Activated naive CD8-positive, alpha-beta T cell treated with anti-CD3 and anti-CD28 coated beads for 36 hours (primary cell): ENCODE measurements at places on chromosomes 12 and 14. TPM values are rescaled to one million over a fixed set of nuclear protein-coding genes. Genes with fewer than 3 reads are reported as not detected.

Gene KERA
- total RNA-seq = not detected

Gene CLEC4A
- 0.28 TPM for total RNA-seq

Gene GNB3
- total RNA-seq = 0.10 TPM

Gene CCDC196
- not detected for total RNA-seq

Gene AQP2
- not detected for total RNA-seq

Gene OTOGL
- not detected for total RNA-seq

Gene SYT1
- not detected for total RNA-seq

Gene GCN1
- 146 TPM for total RNA-seq

Gene DNM1L
- total RNA-seq = 60.4 TPM

Gene SLC38A4
- total RNA-seq = not detected

Gene CEBPE
- total RNA-seq = 0.68 TPM

Gene NKX2-1
- total RNA-seq = not detected

- no peak for DNase-seq
These were observed 8.7 kb upstream of the EML1 start for GRCh38 chr14:99784508-99784907.

GRCh38 chr14:69204753-69205152, 13.5 kb downstream of the EXD2 start:
- no peak for DNase-seq

DNA sequence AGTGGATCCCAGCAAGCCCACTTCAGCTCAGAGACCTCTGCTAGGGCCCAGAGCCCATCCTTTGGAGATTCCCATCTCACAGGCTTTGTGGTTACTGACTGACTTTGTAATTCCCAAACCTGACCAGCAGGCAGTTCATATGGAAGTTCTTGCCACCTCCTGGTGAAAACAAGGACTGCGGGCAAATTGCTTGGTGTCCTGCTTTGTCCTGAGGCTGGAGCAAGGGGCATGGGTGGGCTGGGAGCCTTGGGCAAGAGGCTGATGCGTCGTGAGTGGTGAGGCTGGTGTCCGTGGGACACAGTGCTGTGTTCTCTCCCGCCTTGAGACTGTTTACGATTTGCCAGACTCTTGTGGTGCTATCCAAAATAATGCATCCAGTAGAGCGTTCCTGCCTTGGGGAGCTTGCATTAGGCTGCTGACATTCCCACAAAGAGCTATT, 91.0 kb downstream of the LRRC74A start:
- no peak for DNase-seq

DNA sequence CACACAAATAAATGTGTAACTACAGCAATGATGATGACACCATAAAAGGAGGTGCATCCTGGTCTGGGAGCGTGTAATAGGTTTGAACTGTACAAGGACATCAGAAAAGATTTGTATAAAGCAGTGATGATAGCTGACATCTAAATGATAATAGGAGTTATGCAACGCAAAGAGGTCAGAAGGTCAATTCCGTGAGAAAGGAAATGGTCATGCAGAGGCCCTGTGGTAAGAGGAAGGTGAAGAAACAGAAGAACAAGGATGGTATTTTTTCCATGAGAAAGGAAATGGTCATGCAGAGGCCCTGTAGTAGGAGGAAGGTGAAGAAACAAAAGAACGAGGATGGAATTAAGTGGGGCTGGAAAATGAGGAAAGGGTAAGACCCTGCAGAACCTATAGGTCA, 106.7 kb upstream of the TMPO start:
- DNase-seq = no peak

DNA sequence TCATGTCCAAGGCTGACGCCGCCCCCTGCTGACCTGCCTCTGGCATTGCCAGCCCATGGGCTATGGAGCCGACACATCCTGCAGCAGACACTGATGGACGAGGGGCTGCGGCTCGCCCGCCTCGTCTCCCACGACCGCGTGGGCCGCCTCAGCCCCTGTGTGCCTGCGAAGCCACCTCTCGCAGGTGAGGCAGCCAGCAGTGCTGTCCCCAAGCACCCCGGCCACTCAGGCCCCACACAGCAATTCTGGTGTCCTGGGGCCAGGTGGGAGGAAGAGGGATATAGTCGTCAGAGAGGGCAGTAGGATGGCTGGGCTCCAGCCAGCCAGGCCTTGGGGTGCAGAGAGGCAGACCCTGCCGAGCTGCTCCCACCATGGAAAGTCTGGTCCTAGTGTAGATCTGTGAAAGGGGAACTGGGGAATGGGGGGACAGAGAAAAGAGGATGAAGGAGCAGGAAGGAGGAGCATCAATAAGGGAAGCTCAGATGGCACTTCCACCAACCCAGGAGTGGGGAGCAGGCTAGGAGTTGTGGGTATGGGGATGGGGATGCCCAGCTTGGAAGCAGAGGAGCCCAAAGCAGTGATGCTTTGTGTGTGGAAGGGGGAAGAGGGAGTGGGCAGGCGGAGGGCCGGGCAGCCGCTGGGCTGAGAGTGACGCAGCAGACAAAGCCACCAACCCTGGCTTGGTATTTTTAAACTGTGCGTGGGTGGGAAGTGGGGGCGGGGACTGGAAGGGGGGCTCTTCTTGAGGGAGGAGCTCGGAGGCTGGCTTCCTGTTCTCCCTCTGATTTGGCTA, 4.7 kb downstream of the NAB2 start:
- peak; percentile 73 for DNase-seq

GRCh38 chr14:78359581-78359980, 189.4 kb downstream of the NRXN3 start:
- DNase-seq = no peak

- DNase-seq = peak; percentile 89
These were observed 742 bp downstream of the SPSB2 start for GRCh38 chr12:6872073-6873048.

DNA sequence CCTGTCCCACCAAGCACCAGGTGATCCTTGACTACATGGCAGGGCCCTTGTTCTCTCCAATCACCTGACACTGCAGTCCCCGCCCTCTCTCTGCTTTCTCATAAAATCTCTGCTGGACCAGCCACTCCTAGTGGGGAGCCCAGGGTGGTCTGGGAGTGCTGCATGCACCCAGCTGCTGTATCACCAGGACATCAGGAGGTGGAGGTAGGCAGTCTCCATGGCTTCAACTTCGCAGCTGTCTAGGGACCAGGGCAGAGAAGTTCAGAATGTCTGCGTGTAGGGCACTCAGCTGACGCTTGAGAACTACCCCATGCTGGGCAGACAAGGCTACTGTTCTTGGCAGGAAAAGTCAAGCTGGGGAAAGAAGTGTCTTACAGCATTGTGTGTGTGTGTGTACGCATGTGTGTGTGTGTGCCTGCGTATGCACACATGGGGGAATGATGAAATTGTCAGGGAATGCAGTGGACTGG, 2.6 kb downstream of the WSCD2 start:
- no peak for DNase-seq

DNA sequence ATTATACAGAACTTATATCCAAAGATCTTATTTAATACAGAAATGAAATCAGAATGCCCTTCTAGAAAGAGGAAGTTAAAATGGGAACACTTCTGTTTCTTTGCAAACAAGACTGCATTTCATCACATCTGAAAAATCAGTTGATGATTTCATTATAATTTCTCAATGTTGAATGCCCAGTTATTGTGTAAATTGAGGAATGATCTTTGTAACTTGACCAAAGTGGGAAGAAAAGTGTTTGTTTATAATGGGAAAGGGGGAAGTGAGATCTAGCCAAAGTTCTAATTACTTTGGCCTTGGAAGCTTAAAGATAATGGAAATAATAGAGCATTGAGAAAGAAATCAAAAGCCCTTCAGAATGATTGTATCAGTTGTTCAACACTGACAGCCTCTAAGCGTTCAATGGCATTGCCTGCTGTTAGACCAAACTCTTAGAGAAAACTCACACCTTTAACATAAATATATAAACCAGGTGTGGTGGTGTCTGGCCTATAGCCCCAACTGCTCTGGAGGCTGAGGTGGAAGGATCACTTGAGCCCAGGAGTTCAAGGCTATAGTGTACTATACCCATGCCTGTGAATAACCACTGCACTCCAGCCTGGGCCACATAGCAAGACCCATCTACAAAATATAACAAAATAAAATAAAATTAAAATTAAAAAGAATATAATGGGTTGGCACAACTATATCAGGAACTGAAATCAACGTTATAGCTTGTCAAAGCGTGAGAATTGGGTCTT, 9.9 kb upstream of the LYZ start:
- no peak for DNase-seq

DNA sequence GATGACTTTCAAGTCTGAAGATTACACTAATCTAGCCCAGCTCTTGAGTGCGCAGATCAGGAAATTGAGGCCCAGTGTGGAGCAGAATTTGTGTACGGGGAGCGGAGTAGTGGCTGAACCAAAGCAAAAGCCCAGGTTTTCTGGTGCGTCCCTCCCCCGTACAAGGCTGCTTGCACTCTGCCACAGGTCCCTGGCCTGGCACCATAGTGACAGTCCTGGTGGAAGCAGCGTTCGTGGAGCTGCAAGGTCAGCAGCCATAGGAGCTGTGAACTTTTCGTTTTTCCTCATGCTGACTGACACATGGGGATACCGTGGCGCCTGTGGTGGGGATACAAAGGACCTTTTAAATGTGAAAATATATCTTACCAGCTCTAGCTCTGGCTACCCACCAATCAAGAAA, 1.7 kb downstream of the EVL start:
- DNase-seq = no peak

DNA sequence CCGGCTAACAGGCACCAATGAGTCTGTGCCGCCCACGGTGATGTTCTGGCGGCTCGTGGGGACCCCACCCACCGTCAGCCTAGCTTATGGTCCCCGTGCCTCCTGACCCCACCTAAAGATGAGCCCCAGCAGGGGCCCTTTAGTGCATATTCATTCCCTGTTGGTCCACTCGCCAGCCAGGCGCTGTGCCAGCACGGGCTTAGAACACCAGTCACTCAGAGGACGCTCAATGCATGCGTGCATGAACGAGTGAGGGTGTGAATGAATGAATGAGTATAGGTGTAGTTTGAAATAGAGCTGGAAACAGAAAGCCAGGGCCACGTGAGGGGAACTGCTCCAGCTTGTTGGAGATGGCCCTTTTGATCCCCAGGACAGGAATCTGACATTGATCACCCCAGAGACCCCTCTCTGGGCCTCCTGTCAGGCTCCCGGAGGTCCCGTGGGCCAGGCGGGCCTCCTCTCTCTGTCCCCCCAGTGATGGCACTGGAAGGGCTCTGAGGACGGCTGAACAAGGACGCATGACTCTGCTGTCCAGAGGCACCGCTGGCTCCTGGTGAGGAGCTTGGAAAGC, 193.9 kb upstream of the C14orf180 start:
- no peak for DNase-seq

- no peak for DNase-seq
These were observed 49.2 kb downstream of the SUSD6 start for GRCh38 chr14:69660344-69661193.

DNA sequence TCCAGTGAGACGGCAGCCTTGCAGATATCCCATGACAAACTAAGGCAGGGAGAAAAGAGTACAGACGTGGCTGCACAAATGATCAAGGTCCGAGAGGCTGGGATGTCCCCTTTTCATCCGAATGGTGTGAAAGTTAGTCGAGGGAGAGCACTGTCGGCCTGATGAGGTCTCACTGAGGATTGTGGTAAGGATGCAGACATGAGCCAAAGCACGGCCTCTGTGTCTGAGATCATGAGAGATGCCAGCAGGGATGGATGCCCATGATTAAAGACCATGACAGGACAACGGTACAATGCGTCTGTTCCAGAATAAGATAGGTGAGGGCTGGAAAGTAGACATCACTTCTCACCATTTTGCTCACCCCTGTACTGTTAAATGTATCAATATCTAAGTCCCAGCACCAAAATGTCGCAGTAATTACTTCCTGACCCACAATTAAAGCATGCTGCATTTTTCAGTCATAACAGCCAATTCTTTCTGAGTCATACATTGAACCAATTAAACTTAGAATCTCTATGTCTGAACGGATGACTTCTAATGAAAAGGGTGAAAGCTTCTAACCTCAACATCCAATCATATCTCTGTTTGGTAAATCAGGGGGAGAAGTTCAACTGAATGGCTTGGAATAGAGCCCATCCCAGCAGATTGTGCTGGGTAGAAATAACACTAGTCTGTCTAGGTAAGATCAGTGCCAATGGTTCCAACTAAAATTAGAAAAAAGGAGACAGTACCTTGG, 249.6 kb upstream of the SOX5 start:
- DNase-seq = no peak

GRCh38 chr14:104201063-104201462, 62.7 kb downstream of the KIF26A start:
- DNase-seq = no peak

- DNase-seq = peak; percentile 16
These were observed 88.9 kb downstream of the PTGER2 start for GRCh38 chr14:52402812-52403526.

GRCh38 chr12:53205747-53206419, 1.2 kb downstream of the ITGB7 start:
- DNase-seq = peak; percentile 85

DNA sequence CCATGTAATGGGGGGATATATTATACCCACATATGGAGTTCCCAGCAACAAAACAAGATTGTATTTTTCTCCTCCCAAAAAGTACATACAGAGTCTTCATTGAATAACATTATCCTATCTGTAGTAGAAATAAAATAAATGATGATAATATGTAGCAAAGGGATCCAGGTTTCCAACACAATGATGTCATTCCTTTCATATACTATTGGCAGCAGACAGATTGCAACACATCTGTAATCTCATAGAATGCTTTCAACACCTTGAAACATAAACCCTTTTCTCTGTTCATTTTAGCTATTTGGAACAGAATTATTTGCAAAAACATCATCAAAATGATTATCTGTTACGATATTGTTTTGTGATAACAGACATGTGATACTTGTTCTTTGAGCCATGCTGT, 317.6 kb downstream of the DPF3 start:
- no peak for DNase-seq

DNA sequence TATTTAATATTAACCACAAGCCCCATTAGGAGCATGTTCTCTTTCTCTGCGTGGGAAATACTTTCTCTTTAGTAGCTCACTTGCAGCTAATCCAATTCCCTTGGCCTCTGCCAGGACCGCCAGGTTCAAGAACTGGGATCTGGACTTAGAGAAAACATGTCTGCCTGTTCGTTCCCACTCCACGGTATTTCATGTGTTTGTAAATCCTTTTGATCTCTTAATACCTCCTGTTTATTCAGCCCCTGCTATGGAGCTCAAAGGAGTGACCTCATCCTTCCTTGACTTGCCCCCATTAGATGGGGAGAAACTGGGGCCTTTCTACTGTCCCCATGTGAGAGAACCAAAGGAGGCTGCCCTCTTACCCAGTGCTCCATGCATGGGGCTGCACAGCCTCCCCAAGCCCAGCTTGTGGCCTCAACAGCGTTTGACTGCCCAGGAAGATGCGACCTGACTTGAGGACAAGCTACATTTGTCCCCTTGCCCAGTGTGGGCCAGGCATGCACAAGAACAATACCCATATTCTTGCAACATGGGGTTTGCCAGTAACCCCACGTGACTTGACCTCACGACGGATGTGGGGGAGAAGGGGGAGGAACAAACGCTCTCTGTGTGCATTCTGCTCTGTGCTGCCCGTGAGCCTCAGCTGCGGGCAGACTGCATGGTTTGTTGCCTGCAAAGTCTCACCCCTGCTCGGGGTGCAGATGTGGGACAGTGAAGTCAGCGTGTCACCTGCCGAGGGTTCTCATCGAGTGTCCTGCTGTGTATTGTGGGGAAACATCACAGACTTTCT, 30.3 kb downstream of the CD9 start:
- DNase-seq = peak; percentile 72
